ENCODE measurements at places on chromosomes 2 and 18.

- DNase-seq = no peak
Measured at GRCh38 chr2:205555566-205556230, 126.6 kb upstream of the NRP2 start.

- no peak for DNase-seq
Measured at GRCh38 chr2:183089192-183089851, 10.8 kb downstream of the DUSP19 start.

- no peak for DNase-seq
Measured at GRCh38 chr2:109383505-109384307, 230.1 kb downstream of the SEPTIN10 start.

- no peak for DNase-seq
Measured at GRCh38 chr2:237574894-237575868, 8.8 kb downstream of the PRLH start.

DNA sequence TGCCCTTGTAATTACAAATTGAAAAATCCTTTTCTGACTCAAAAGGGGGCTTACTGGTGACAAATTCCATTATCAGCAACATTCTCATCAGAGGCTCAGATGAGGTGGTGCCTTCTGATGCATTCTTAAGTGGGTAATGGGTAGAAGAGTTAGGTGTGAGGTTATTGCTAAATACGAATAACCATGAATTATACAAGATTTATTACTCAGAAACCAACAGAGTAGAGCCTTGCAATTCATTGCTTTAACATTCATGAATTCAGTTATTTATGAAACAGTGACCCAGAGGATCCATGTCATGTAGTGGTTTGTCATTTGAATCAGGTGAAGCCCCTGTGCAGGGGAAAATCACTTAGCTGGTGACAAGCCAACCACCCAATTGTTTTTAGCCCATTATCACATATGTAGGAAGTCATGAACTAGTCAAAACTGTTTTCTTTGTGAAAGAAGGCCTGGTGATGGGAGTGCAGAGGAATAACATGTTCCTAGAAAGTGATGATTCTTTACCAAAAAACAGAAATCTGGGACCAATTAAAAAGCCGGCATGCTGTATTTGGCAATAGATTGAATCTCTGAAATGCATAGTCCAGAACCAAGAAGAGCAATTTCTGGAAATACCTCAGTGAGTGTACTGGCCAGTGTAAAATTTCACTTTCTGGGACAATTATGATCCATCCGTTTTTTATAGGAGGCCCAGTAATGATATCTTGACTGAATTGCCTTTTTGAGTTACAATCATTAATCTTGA, 70.2 kb downstream of the CRIM1 start:
- peak; percentile 64 for DNase-seq

DNA sequence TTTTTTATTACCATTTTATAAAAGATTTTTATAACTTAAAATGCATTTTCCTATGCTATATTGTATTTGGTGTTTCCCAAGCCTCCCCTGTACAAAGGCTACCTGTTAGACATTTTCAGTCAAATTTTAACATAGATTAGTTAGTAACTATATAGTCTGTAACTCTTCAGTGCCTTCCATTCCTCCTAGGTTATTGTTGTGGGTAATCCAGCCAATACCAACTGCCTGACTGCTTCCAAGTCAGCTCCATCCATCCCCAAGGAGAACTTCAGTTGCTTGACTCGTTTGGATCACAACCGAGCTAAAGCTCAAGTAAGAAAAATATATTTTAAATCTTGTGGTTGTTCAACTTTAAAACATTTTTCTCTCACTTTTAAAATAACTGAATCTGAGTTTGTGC, 10.2 kb downstream of the MDH1 start:
- no peak for DNase-seq

DNA sequence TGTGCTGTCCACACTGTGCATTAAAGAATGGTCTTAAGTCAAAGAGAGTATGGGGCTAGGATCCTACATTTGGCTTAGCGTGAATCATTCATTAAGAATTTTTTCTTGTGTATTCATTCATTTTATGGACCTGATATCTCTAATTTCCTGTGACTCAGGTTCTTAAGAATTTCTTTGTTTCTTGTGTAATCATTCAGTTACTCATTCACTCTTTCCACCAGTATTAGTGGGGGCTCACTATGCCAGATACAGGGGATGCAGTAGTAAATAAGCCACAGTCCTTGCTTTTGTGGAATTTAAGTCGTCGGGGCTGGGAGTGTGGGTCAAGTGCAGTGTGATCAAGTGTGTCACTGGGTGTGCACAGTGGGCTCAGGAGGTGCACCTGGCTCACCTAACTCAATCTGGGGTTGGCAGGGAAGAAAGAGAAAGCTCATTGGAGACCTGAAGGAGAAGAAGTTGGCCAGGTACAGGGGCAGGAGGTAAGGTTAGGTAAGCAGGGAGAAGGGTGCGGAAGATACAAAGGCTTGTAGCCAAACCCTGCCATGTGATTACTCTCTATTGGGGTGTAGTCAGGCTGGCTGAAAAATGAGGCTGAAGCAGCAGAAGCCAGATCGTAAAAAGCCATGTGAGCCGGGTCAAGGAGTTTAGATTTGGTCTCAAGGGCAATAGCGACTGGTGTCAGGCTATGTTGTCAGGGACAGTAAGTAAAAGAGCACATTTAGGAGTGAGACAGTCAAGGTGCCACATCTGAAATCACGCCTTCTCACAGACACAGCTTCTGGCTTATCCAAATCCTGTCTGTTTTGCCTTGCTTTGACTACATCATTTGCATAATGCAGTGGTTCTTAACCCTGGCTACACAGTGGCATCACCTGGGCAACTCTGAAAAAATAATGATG, 67.2 kb downstream of the KCTD1 start:
- DNase-seq = peak; percentile 87

GRCh38 chr2:56583796-56584315, 400.1 kb downstream of the CCDC85A start:
- no peak for DNase-seq

- DNase-seq = no peak
Measured at GRCh38 chr2:206457188-206457634, 13.9 kb downstream of the ADAM23 start.

DNA sequence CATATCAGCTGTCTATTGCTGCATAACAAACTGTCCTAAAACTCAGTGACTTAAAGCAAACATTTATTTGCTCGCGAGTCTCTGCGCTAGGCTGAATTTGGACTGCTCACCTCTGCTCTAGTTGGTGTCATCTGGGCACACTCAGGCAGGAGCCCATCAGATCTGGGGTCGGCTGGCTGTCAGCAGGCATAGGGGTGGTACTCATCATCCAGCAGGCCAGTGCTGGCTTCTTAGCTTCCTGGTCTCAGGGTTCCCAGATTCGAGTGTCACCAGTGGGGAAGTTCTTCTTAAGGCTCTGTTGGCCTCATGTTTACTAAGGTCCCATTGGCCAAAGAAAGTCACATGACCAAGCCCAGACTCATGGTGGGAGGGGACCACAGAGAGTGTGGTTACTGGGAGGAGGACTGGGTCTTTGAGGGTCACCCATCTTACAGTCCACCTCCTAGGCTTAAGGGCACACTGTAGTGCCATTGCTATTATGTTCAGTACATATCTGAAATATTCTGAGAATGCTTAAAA, 71.6 kb upstream of the ATG16L1 start:
- no peak for DNase-seq

DNA sequence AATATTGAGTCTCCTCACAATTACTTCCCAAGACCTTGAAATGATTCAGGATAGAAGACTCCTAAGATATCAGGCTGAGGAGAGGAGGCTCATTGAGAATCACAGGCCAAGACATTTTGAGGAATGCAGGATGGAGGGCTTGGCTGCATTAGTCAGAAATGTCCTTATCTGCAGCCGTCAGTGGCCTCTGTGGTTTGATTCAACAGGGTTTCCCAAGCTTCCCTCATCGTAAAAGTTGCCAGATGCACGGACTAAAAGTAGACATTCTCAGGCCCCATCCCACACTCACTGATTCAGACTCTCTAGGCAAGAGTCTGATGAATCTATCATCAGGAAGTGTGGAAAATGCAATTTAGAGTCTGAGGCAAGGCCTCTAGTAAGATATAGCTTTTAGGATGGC, 34.0 kb upstream of the TMEM178A start:
- peak; percentile 84 for DNase-seq

DNA sequence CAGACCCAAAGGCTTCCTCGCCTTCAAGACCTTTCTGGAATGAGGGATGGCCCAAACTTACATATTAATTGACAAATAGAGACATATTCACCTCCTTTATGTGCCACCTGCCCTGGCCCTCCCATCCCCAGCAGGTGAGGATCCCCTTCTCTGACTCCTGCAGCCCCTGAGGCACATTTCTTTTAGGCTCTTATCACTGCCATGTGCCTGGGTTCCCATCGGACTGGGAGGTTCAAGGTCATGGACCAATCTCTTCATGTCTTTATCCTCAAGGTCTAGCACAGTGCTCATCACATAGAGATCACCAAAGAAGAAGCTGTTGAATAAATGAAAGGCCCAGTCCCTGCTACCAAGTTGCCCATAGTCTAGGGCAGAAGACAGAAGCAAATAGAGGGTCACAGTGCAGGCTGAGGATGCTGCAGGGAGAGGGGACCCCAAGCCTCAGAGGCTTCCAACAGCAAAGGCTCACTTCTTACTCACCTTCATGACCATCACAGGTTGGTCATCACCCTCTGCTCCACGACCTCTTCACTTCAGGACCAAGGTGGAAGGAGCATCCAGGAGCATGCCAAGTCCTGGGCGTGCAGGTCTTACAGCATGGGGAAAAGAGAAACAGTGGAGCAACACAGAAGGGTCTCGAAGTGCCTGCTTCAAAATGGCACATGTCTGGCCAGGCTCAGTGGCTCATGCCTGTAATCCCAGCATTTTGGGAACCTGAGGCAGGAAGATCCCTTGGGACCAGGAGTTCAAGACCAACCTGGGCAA, 193.9 kb downstream of the SMAD2 start:
- DNase-seq = no peak

- DNase-seq = no peak
Measured at GRCh38 chr2:47034973-47035609, 119.5 kb upstream of the MCFD2 start.

DNA sequence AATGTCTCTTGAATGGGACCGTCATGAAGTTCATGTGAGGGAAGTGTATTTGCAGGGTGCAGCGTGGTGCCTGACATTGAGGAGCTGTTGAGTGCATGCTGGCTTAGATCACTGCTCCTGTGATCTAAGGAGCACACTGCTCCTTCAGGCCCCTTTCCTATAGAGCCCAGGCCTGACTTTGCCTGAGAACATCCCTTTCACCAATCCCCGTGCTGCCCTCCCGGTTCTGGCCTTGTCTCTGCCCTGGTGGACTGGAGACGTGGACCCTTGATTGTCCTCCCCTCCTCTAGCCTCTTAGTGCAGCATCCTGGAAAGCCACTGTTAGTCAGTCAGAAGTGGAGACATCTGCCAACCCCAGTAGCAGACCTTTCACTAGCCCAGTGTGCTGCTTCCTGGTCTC, 323.6 kb upstream of the HS6ST1 start:
- no peak for DNase-seq

DNA sequence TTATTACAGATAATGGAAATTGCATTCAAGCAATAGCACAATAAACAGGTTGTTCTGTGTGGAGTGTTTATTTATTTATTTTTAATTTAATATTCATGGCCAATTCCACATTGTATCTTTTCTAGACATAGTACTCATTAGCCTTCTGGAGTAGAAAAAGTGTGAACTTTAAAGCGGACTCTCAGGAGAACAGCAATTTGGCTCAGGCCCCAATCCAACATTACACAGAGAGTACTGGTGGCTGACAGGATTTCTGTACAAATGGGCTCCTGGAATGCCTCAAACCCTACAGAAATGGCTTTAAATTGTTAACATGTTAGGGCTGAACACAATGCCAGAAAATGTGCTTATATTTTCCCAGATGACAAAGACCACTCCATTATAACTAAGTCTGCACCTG, 533.9 kb upstream of the NXPH2 start:
- DNase-seq = no peak

GRCh38 chr2:109013051-109013450, 24.0 kb upstream of the EDAR start:
- DNase-seq = no peak

GRCh38 chr18:74116633-74117554, 30.7 kb downstream of the FBXO15 start:
- no peak for DNase-seq

GRCh38 chr2:233802132-233802815, 24.1 kb downstream of the MROH2A start:
- DNase-seq = no peak

- DNase-seq = no peak
Measured at GRCh38 chr2:175318542-175318941, 137.0 kb upstream of the ATP5MC3 start.

DNA sequence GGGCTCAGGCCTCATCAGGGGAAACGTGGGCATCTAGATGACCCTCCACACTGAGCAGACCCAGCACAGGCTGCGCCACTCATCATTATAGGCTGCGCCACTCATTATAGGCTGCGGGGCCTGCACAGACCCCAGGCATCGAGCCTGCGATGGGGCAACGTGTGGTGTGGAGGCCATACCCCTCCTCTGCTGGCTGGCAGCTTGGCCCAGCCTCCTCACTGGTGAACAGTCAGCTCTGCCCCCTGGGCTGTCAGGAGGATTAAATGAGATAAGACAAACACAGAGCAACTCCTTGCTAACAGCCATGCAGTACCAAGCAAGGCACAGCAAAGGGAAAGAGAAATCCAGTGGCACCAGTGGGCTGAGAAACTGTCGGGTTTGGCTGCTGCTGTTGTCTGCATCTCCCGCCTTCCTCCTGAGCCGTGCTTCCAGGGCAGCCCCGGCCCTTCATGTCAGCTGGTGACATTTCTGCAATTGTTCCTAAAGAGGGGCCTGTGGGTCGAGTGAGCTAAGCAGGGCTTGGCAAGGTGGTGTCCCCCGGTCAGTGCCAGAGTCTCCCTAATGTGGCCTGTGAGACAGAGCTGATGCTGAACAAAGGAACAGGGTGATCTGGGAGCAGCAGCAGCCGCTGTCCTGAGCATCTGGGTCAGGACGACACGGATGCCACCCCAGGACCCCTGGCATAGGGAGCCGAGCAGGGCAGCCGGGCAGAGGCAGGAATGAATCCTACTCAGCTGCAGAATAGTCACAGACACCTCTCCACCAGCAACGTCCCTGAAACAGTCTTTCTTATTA, 48.7 kb downstream of the RRM2 start:
- no peak for DNase-seq

- DNase-seq = no peak
Measured at GRCh38 chr2:114089636-114090319, 199.9 kb downstream of the ACTR3 start.

- no peak for DNase-seq
Measured at GRCh38 chr2:100909534-100910081, 89.7 kb downstream of the NPAS2 start.

DNA sequence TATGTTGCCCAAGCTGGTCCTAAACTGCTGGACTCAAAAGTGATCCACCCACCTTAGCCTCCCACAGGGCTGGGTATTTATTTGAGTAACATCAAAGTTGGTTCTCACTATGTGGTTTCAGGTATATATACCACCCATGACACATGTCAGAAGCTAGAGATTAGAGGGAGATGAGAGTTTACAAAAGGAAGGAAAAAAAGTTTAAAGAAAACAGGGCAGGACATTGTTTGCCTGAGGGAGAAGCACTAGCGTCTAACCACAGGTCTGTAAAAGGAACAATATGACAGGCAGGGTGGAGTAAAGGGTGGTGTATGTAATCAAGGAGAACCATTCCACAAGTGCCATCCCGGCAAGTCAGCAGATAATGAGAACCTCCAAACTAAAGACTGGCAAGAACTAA, 8.5 kb downstream of the CEP76 start:
- no peak for DNase-seq

Data from fibroblast of skin of left biceps (primary cell).